Right ventricle myocardium superior (tissue), 1 donor: ENCODE measurements at places on chromosomes 12 and 14. TPM values are rescaled to one million over a fixed set of nuclear protein-coding genes. Genes with fewer than 3 reads are reported as not detected.

DNA sequence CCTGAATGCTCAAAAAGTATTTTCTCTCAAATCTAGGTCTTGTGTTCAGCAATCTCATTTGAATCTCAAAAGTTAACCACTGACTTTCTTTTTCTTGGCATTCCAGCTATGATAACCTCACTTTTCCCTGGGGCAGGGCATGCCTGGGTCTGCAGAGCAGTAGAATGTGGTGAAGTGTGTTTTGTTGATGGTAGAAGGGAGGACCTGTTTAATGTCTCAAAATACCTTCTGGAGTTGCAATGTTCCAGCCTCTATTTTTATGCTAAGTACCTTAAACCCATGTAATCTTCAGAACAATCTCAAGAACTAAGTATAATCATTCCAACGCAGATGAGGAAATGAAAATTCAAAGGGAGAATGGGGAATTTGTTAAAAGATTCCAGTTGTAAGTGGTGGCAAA is 82.1 kb upstream of the FUT8 start:
- no peak for DNase-seq

- peak; percentile 76 for DNase-seq
Observed at GRCh38 chr14:96741151-96741977, 55.8 kb upstream of the VRK1 start.

The NOVA1 gene
- total RNA-seq, result 2.4 TPM

DNA sequence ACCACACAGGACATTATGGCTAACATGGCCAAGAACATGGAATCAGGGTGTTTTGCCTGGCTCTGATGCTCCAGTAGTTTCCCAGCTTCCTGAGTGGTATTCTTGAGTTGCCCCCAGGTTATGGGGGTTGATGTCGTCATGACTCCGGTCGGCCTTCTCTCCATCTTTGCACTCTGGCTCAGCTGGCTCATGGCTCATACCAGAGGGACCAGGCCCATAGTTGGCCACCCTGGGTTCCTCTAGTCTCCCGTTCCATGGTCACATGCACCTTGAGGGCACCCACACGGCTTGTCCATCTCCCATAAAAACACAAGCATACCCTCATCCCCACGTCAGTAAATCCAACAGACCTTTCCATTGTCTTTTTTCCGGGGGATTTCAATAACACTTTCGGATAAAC is 23.7 kb upstream of the MAPKAPK5 start:
- DNase-seq, result no peak

- no peak for DNase-seq
Observed at GRCh38 chr14:88195676-88196075, 127.4 kb downstream of the KCNK10 start.

The WIF1 gene
- total RNA-seq, result not detected

The PXMP2 gene
- total RNA-seq, result 54.9 TPM

GRCh38 chr14:73945159-73945670 is 4.7 kb downstream of the FAM161B start:
- no peak for DNase-seq

DNA sequence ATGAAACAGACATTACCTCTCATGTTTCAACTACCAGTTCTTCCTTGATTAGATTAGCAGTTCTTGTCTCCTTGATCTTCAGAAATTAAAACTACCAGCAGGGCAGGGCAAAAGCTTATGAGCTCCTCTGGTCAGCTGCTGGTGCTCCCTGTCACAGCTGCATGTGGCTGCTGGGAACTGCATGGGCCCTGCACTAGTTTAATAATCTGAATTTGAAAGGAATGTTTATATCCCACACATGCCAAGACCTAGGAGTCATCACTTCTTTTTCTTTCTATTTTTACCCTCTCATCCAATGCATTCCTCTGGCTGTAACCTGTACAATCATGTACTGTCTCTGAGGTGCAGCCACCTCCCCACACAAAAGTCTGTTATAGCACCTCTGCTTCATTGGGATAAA is 73.9 kb downstream of the ARMH4 start:
- DNase-seq, result no peak

DNA sequence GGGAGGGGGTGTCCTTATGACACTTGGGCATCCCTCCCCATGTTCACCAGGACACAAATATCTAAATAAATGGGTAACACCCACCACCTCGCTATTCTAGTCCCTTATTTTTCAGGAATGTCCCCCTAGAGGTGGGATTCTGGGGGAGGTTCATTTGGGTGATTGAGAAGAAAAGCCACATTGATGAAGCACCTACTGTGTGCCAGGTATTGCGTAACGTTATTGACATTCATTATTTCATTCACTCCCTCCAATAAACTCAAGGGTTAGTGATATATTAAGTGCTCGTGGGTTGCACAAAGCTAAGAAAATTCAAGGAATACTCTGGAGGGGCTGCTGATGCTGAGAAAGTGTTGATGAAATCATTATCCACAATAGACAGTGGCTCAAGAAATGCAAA is 92.5 kb upstream of the NOS1 start:
- no peak for DNase-seq

DNA sequence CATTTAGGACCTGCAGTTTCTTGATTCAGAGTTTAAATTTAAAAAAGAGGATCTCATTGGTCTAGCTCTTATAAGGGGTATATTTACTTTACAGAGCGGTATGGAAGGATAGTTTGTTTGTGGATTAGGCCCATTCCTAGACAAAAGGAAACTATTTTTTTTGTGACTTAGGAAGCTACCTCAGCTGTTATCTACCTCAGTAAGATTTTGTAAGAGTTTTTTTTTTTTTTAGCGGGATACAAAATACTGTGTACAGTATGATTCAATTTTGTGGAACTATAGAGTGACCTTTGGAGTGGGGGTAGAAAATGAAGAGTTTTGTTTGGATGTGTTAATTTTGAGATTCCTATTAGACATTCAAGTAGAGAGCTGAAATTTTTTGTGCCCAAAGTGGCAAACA is 104.6 kb upstream of the ATF1 start:
- no peak for DNase-seq

DNA sequence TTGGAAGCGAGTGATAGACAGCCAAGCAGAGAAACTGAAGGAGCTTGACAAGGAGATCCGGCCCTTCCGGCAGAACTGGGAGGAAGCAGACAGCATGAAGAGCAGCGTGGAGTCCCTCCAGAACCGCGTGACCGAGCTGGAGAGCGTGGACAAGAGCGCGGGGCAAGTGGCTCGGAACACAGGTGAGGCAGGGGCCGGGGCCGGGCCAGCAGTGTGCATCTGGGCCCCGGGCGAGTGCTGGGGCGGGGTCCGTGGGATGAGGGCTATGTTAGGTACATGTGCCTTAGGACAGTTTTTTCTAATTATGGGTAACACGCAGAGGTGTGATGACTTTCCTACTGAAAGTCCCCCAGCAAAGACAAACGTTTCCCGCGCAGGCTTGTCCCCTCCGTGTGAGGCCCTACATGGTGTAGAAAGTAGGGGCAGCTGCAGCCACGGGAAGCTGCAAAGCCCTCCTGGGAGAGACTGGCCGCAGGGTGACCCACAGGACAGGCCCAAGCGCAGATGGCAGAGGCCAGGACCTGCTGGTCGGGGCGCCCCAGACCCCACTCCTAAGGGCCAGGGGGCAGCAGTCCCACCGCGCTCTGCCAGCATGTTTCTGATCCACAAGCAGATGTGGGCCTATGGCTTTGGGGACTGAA is 19.1 kb upstream of the AMN start:
- DNase-seq, result no peak

The STYK1 gene
- not detected for total RNA-seq

DNA sequence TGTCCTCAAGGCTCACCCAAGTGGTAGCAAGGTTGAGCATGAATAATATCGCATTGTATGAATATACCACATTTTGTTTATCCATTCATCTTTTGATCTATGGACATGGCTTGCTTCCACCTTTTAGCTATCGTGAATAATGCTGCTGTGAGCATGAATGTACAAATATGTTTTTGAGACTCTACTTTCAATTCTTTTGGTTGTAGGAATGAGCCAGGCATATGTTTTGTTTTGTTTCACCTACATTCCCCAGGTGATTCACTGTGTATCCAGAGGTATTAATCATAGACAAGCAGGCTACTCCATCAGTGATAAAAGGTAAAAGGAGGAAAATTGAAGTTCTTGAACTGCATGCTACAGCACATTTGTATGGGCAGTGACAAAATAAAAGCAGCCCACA is 35.8 kb downstream of the CDKL1 start:
- DNase-seq, result no peak

- DNase-seq, result no peak
Observed at GRCh38 chr14:81453166-81453766, 53.1 kb upstream of the STON2 start.

- DNase-seq, result no peak
Observed at GRCh38 chr12:71935594-71935993, 3.1 kb upstream of the TPH2 start.

- no peak for DNase-seq
Observed at GRCh38 chr12:117844114-117844830, 124.5 kb downstream of the KSR2 start.

The OR2AP1 gene
- not detected for total RNA-seq

DNA sequence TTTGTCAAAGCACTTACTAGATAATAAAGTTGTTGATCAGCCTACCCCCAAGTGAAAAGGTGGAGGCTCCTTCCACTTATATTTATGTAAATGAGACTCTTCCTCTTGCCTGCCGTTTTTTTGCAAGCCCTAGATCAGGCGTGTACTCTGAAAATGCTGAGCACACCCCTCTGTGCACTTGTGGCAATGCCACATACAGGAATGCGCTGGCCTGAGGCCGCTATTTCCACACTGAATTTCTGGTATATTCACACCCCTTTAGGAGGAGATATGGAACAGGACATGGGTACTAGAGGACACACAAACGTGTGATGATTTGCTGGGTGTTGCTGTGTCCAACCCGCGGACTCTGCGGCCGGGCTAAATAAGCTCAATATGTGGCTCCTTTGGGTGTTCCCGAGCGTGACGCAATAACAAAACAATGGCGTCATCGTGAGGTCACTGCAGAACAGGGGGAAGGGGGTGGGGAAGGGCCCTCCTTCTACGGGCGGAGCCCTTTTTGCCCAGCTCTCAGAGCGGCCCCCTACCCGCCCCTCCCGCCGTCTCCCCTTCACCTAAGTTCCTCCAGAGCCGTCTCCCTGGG is 554 bp upstream of the TSPAN31 start:
- peak; percentile 82 for DNase-seq

The LRTM2 gene
- not detected for total RNA-seq

GRCh38 chr14:71094722-71095121 is 187.5 kb downstream of the PCNX1 start:
- no peak for DNase-seq

The GPR162 gene
- 4.4 TPM for total RNA-seq

DNA sequence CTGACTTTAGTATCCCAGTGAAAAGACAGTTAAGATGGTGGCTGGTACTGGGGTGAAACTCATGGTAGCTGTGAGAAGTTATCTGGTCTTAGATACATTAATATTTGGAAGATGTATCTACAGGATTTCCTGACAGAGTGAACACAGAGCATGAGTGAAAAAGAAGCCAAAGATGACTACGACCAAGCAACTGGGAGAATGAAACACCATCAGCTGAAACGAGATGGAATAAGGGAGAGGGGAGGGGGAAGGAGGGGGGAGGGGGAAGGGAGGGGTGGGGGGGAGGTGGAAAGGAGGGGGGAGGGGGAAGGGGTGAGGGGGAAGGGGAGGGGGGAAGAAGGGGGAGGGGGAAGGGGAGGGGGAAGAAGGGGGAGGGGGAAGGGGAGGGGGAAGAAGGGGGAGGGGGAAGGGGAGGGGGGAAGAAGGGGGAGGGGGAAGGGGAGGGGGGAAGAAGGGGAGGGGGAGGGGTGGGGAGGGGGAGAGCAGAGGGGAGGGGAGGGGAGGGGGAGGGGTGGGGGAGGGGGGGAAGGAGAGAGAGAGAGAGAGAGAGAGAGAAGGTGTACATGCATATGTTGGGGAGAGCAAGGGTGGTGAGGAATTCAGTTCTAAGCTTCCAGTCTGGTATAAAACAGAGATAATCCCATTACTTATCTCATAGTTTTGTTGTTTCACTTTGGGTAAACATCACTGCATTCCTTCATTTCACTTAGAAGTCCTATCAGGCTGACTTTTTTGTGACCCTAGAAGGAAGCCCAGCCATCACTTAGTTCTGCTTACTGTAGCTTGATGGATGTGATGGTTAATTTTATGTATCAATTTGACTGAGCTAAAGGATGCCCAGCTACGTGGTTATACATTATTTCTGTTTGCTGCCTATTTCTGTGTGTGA is 73.9 kb downstream of the SPPL3 start:
- no peak for DNase-seq

The PLEK2 gene
- not detected for total RNA-seq

The ATXN3 gene
- total RNA-seq, result 14.6 TPM

DNA sequence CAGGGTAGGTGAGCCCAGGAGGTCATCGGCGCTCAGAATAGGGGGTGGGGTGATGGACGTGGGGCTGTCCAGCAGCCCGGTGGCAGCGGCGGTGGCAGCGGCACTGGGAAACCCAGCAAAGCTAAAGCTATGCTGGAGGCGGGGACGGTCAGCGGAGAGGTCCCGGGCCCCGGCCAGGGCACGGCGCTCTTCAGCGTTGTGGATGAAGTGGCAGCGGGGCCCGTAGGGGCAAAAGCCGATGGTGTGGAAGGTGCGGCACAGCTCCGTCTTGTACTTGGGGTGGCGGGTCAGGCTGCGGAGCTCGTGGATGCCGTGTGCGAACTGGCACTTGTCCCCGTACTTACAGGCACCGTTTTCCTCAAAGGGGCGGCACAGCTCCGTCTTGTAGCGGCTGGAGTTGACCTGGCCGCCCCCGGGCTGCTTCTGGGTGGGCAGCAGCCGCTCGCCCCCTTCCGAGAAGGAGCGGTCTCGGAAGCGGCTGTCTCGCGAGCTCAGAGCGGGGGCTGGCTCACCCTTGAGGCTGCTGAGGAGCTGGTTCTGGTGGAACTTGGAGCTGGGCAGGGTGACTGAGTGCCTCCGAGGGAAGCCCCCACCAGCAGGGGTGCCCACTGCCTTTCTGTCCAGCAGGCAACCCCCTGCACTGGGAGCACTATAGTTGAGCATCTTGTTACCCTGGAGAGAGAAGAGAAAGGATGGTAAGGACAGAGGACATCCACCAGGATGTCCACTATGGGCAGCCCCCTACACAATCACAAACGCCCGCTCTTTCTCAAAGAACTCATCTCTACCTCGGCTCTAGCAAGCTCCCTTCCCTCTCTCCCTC is 2.8 kb downstream of the ZFP36L1 start:
- DNase-seq, result peak; percentile 52

DNA sequence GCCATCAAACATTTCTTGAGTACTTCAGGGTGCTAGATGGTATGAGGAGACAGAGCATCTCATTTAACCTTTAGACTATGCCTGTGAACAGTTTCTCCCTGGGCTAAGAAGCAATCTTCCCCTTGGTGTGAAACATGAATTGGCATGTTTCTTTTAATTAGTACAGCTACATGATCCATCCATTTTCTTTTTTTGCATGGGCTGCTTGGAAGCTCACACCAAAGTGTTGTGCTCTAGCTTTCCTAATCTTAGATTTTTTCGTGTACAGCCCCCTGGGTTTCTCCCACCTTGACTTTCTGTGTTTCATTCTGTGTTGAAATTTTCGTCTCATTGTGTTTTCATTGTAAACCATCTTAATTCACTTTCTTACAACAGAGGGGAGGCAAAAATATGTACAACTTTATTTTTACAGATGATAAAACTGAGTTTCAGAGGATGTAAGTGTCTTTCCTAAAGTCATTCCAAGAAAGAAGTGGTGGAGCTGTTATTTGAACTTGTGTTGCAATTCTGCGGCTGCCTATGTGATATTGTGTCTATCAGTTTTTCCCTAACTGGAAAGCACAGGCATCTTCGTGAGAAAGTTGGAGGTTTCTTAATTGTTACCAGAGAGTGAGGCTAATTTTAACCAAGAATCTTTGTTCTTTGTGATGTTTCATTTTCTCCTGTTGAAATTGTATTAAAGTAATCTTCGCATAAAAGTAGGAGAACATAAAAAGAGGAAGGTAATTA is 64.5 kb downstream of the DAAM1 start:
- DNase-seq, result no peak

The C1S gene
- total RNA-seq, result 142 TPM

The SLC25A47 gene
- not detected for total RNA-seq

The ENTPD5 gene
- 5.6 TPM for total RNA-seq

GRCh38 chr14:92626041-92626440 is 112.5 kb downstream of the RIN3 start:
- DNase-seq, result no peak
